ENCODE measurements at places on chromosomes 6 and 20. TPM values are rescaled to one million over a fixed set of nuclear protein-coding genes. Genes with fewer than 3 reads are reported as not detected.

Gene MOG
- not detected for total RNA-seq

Gene C6orf58
- not detected for total RNA-seq

DNA sequence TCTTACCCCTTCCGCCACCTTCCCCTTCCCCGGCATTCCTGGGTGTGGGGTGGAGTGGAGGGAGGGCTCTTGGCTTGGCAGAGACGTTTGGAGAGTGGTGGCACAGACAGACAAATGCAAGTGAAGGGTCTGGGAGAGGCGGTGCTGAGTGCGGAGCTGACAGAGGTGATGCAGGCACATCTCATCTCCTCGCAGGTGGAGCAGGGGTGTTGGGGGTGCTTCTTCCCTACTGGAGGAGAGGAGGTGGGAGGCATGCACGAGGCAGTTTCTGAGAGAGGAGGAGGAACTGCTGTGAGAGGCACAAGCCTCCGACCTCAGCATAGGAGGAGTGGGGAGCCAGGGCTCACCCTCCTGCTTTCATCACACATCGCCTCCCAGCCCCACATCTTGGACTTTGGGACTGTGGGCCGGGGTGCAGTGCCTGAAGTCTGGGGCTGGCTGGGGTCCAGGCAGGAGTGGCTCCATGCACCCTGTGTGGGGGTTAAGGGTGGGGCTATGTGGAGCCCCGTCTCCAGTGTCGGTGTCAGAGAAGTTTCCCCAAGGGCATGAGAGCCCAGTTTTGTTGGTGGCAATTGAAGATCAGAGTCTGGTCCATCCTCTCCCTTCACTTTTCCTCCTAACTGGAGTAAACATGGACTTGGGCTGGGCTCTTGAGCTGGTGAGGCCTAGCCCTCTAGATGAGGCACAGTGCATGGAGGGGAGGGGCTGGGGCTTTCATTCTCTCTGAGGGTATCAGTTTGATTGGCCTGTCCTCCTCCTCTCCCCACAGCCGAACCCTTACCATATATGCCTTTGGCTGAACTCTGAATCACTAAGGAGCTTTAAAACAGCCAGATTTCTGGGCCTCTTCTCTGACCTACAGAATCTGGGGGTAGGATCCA, 20.2 kb upstream of the SLC22A7 start:
- H3K27me3 ChIP-seq, result peaks cover 21% of the 10 kb centered on the region
- no peaks in the 10 kb centered on the region for H3K36me3 ChIP-seq
- DNase-seq, result no peak
- H3K4me3 ChIP-seq, result no peak overlapping the region
- no peak overlapping the region for H3K27ac ChIP-seq

DNA sequence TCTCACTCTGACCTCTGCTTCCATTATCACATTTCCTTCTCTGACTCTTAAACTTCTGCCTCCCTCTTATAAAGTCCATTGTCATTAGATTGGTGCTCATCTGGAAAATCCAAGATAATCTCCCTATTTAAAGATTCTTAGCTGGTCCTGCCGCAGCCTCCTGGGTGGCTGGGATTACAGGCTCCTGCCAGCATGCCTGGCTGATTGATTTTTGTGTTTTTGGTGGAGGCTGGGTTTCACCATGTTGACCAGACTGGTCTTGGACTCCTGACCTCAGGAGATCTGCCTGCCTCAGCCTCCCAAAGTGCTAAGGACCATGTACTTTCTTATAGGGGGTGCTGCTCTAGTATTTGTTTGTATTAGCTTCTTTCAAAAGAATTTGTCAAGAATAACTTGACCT, 5.3 kb upstream of the RPF2 start:
- no peak overlapping the region for H3K4me3 ChIP-seq
- DNase-seq, result no peak
- no peaks in the 10 kb centered on the region for H3K27me3 ChIP-seq
- H3K36me3 ChIP-seq, result no peaks in the 10 kb centered on the region
- no peak overlapping the region for H3K27ac ChIP-seq
- no peaks in the 10 kb centered on the region for H3K4me1 ChIP-seq

Data from gastrocnemius medialis (tissue), 4 donors.